Parietal lobe (tissue), 2 donors: ENCODE measurements at places on chromosomes 3 and 15. TPM values are rescaled to one million over a fixed set of nuclear protein-coding genes. Genes with fewer than 3 reads are reported as not detected.

Gene DPH3
- total RNA-seq, result 16.6 TPM

Gene TM6SF1
- total RNA-seq, result 15.0 TPM

Gene ISLR2
- 186 TPM for total RNA-seq

Gene CCR8
- not detected for total RNA-seq

Gene MELTF
- total RNA-seq, result 3.4 TPM

Gene SEMA3G
- total RNA-seq, result 2.8 TPM

Gene PAQR9
- 1.6 TPM for total RNA-seq

Gene PATL2
- 3.4 TPM for total RNA-seq

Gene IGSF10
- 1.9 TPM for total RNA-seq

Gene LMAN1L
- total RNA-seq, result not detected

Gene DHFR2
- 12.5 TPM for total RNA-seq

Gene FGF12
- total RNA-seq, result 180 TPM

Gene PSMA4
- total RNA-seq, result 109 TPM

Gene ARGFX
- not detected for total RNA-seq

Gene BRK1
- 70.1 TPM for total RNA-seq

Gene WDR49
- 8.8 TPM for total RNA-seq

Gene DGKG
- 10.6 TPM for total RNA-seq
